Pancreas (tissue), 10 donors: ENCODE measurements at places on chromosomes 6 and 20. TPM values are rescaled to one million over a fixed set of nuclear protein-coding genes. Genes with fewer than 3 reads are reported as not detected.

GRCh38 chr20:6877633-6878032, 110.1 kb downstream of the BMP2 start:
- H3K4me3 ChIP-seq = no peak overlapping the region
- H3K4me1 ChIP-seq = no peaks in the 10 kb centered on the region
- H3K36me3 ChIP-seq = no peaks in the 10 kb centered on the region
- H3K27ac ChIP-seq = no peak overlapping the region
- no peak for DNase-seq

DNA sequence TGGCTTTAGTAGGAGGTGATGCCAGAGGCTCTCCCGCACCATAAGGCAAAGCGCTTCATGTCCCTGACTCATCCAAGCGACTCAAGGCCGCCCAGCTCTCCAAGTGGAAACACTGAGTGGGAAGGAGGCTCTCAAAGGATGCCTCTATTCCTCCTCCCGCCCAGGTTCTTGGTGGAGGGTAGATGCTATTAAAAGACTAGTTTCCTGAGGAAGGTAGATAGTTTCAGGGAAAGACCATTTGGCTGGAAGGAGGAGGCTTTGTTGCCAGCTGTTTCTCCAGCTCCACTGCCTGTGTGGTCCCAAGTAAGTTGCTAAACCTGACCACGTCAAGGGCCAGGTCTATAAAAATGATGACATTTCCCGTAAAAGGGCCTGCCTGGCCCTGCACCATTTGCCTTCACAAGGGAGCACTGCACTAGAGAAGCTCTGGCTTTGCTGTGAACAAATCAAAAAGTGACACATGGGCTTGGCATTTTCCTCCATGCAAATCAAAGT, 48.2 kb downstream of the GMDS start:
- H3K4me1 ChIP-seq = no peaks in the 10 kb centered on the region
- no peaks in the 10 kb centered on the region for H3K36me3 ChIP-seq
- DNase-seq = no peak
- no peak overlapping the region for H3K27ac ChIP-seq

Gene CEP85L
- total RNA-seq = 6.7 TPM

GRCh38 chr20:41482647-41483552, 116.3 kb upstream of the EMILIN3 start:
- H3K36me3 ChIP-seq = peaks cover 16% of the 10 kb centered on the region
- H3K4me1 ChIP-seq = no peaks in the 10 kb centered on the region
- no peak overlapping the region for H3K27ac ChIP-seq
- H3K27me3 ChIP-seq = no peaks in the 10 kb centered on the region
- DNase-seq = no peak
